Stimulated activated CD8-positive, alpha-beta memory T cell treated with anti-CD3 and anti-CD28 coated beads, Interleukin-2, amount 100 ng/mL, for 1 hour (primary cell): ENCODE measurements at places on chromosomes 3 and 15.
A peak's percentile ranks its signal among the peaks of the same experiment; 100 is the strongest.

DNA sequence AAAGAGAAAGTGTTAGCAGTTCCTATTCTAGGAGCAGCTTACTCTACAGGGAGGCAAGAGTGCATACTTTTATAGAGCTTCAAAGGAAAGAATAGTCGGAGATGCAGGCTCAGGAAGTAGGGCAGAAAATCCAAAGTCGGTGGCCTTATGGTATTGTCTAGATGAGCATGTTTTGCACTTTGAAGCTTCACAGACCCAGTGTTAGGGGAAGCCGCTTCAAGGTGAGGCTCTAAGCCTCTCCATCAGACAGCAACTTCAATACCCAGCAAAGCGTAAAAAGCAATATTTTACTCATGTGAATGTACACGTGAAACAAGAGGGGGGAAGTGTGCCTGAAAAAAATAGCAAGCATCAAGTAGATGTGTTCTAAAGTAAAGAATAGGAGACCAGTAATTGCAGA lies 125.6 kb upstream of the RASGRP1 start:
- no peak for DNase-seq

GRCh38 chr3:191987831-191988350 lies 526.9 kb downstream of the PYDC2 start:
- no peak for DNase-seq

GRCh38 chr3:42504334-42505127 lies 2.1 kb downstream of the VIPR1 start:
- no peak for DNase-seq

GRCh38 chr3:59069838-59070237 lies 20.0 kb upstream of the CFAP20DC start:
- DNase-seq, result no peak

GRCh38 chr3:125383744-125384143 lies 8.6 kb upstream of the ZNF148 start:
- DNase-seq, result no peak

- DNase-seq, result no peak
Observed at GRCh38 chr3:25665315-25666280, 891 bp upstream of the TOP2B start.

GRCh38 chr3:61625429-61625828 lies 64.1 kb downstream of the PTPRG start:
- DNase-seq, result no peak

- no peak for DNase-seq
Observed at GRCh38 chr3:156583469-156583868, 28.6 kb upstream of the SSR3 start.

DNA sequence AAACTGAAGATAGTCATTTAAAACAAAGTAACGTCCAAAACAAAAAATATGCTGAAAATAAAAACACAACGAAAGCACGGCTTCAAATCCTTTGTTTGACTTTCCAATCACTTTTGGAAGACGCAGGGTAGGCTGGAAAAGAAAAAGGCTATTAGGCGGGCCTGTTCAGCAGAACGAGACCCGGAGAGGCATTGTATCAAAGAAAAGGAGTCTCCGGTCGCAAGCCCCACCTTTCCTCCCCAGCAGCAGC lies 691 bp downstream of the SENP7 start:
- DNase-seq, result no peak

GRCh38 chr3:26381411-26381810 lies 241.2 kb upstream of the LRRC3B start:
- no peak for DNase-seq

GRCh38 chr15:74578496-74578994 lies 37.1 kb upstream of the CLK3 start:
- no peak for DNase-seq

GRCh38 chr3:14946739-14947099 lies 664 bp upstream of the NR2C2 start:
- no peak for DNase-seq

- DNase-seq, result no peak
Observed at GRCh38 chr3:176341963-176342362, 855.3 kb downstream of the TBL1XR1 start.

GRCh38 chr15:78104566-78105475 lies 12.5 kb downstream of the SH2D7 start:
- no peak for DNase-seq

DNA sequence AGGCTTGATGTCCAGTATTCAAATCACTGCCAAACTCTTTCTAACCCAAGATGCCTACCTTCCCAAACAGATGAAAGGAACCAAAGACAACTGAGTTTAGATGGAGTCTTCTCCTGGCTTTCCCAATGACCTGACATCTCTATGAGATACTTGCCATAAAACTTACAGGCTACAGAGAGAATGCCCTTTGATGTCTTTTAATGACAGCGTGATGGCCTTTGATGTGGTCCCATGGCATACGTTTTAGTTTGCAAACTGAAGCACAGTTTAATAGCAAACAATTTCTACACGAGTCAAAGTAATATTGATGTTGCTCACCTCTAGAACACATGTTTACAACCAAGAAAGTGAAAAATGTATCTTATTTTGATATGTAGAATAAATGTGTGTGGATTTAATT lies 73.2 kb downstream of the ZIC4 start:
- DNase-seq, result no peak

DNA sequence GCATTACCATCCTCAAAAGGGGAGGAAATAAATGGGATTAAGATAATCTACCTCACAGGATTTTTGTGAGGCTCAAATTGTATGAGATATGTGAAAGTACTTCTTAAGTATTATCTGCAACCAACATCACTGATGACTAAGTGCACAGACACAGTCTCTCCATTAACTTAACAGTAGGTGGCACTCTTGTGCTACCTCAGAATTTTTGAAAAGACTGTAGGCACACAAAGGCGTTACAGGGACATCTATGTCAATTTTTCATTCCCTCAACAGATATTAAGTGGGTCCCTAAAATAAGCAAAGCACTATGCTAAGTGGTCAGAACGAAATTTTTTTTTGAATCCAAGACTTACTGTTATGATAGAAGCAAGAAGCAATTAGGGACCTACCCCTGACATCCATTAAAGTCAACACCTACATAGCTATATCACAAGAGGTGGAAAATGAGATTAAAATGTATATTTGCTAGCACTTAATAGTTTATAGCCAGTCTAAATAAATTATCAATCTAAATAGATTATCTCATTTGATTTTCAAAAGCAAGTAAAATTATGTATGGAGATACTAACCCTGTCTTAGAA lies 52.9 kb downstream of the RYK start:
- no peak for DNase-seq

GRCh38 chr3:41247055-41248004 lies 48.0 kb downstream of the CTNNB1 start:
- DNase-seq, result no peak

DNA sequence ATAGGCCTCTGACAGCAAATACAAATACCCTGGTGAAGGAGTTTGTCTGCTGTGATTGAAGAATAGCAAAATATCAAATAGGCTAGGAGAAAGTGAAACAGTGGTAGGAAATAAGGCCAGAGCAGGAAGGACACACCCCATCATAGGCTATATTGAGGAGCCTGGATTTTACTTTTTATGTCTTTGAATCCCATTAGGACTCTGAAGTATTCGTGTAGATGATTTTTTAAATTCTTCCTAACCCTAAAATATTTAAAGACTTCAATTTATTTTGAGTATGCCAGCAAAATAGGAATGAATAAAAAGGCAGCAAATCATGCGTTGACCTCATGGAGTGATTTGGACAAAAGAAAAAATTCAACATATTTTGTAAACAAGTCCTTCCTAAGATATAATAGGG lies 562.8 kb downstream of the NAALADL2 start:
- no peak for DNase-seq

- DNase-seq, result no peak
Observed at GRCh38 chr15:72515591-72516389, 41.7 kb downstream of the ARIH1 start.

- DNase-seq, result peak; percentile 34
Observed at GRCh38 chr3:51389423-51390183, 1.5 kb upstream of the RBM15B start.

DNA sequence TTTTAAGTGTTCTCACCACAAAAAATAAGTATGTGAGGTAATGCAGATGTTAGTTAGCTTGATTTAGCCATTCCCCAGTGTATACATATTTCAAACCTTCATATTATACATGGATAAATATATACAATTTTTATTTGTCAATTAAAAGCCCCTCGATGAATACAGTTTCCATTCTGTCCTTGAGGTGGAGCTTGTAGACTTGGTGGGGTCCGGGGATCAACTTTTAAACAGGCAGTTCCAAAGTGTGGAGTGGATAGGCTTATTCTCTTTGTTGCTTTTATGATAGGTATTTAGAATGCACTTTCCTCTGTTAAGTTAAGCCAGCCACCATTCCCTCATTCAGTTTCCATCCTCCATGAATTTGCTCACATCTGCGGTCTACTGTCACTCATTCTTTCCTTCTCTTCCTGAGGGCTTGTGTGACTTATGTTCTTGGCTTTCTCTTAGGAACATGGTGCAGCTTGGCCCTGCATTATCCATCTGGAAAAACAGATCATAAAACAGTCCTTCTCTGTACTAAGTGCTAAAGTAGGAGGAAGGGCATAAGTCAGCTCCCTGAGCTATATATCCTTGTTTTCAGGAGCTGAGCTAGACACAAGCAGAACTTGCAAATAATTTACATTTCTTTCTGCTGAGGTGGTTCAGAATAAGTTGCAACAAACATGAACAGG lies 149.1 kb downstream of the NFKBIZ start:
- DNase-seq, result no peak

- DNase-seq, result no peak
Observed at GRCh38 chr3:69370901-69371301, 15.0 kb downstream of the FRMD4B start.

DNA sequence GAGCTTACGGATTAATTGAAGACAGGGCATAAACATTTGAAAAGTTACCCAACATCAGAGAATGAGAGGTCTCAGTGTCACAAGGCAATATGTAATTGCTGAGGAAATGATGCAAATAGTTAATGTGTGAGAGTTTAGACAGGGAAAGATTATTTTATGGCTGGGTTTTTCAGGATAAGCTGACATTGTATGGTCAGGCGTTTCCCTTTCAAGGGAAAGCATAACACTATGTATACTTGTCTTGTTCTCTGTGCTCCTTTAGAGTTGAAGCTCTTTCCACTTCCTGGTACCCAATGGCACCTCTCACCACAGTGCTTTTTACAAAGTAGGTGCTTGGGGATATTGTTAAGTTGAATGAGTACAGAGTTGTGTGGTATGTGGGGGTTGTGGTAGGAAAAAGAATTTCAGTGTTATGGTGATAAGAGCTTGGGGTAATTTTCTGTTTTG lies 19.9 kb downstream of the IQGAP1 start:
- no peak for DNase-seq

DNA sequence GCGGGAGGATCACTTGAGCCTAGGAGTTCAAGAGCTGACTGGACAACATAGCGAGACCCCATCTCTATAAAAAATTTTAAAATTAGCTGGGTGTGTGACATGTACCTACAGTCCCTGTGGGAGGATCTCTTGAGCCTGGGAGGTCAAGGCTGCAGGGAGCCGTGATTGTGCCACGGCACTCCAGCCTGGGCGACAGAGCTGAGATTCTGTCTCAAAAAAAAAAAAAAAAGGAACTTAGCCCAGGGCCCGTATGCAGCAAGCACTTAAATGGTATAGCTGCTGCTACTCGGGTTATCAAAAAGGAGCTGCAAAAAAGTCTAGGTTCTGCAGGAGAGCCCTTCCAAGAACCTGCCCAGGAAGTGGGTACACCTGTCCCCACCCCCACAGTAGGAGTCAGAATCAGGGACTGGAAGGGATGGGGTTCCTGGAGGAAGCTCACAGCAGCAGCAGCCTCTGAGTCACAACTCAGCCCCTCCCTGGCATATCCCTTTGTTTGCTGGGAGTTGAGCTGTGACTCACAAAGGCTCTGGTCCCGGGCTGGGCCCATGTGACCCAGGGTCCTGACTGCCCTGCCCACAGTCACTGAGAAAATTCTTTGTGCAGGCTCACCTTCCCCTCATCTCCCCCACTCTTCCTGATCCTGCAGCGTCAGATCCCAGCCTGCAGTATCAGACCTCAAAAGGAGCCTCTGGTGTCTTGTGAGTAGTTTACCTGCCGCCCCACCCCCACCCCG lies at the start of gene SPATA12:
TSS of gene SPATA12 (plus strand) at position 576 of the 733 bp plus-strand sequence. CDS start 13,031 bp downstream, outside the sequence.
- DNase-seq, result no peak

DNA sequence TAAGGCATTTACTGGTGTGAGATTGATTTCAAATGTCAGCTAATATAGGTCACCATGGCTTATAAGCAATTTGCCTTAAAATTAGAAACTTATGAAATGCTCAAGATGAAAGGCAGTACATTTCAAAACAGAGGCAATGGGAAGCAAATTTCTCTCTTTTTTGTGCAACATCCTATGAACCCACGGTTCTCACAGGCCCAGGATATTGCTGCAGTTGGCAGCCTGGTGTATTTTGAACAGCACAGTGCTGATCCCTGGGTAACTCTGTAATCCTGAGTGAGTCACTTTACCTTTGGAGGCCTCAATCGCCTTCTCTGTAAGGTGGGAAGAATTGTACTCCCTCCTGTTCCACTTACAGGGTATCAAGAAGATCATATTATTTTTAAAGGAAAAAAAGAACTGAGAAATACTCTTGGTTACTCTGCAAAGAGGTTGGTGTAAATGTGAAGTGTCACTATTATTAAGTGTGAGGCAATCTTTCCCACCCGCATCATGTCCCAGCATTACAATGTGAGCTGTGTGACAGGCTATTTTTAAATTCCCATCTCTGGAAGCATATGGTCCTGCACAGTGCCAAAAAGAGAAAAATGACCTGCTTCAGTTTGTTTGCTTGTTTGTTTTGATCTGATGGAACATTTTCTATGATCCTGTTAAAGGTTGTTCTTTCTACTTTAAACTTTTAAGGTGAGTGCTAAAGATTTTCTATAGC lies 190.1 kb upstream of the LPP start:
- no peak for DNase-seq

DNA sequence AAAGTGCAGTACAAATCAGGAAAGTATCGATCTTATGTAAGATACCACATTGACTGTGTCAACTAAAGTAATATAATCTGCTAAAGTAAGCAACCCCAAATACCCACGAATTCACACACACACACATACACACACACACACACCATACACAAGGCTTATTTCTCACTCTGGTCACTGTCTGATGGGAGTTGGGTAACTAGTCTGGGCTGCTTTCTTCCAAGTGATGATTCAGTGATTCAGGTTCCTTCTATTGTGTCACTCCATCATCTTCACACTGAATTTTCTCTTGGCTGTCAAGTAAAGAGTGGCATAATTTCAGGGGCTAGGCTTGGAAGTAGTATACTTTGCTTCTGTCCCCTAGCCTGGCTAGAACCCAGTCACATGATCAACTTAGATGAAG lies 104.8 kb upstream of the CCDC54 start:
- no peak for DNase-seq

GRCh38 chr3:87307805-87308204 lies 31.4 kb upstream of the POU1F1 start:
- no peak for DNase-seq

- DNase-seq, result no peak
Observed at GRCh38 chr3:177490626-177491025, 293.3 kb upstream of the TBL1XR1 start.
